Stimulated activated CD4-positive, alpha-beta T cell treated with anti-CD3 and anti-CD28 coated beads, Interleukin-4, amount 100 ng/mL, for 24 hours (primary cell): ENCODE measurements at places on chromosomes 2 and 18.

DNA sequence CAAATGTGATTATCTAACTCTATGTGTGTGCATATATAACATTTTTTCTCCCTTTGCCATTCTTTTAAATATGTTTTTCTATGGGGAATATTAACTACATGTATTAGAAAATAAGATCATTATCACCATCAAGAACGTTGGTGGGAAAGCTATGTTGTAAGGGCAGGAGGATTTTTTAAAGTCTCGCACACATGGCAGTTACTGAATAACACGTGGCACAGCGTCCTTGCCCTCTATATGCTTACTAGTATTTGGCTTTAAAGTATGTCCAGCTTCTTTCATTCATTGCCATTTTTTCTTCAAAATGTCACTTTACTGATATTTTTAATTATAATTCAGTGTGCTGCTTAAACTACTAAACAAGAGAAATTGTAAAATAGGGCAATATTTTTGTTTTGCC lies 944.3 kb downstream of the SOCS6 start:
- DNase-seq, result no peak

DNA sequence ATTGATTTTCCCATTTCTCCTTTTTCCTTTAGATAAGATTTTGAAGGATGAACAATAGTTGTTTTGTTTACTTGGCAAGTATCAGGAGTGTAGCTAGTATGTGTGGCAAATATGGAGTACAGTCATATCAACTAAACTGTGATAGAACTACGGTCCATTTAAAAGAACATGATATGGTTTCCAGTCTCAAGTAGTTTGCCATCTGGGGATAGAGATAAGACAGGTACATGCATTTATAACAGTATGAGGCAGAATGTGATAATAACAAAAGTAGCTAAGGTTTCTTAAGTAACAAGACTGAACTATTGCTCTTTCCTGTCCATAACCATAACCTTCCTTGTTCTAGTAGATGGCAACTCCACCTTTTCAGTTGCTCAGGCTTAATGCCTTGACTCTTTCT lies 75.6 kb upstream of the TACR1 start:
- DNase-seq, result no peak

DNA sequence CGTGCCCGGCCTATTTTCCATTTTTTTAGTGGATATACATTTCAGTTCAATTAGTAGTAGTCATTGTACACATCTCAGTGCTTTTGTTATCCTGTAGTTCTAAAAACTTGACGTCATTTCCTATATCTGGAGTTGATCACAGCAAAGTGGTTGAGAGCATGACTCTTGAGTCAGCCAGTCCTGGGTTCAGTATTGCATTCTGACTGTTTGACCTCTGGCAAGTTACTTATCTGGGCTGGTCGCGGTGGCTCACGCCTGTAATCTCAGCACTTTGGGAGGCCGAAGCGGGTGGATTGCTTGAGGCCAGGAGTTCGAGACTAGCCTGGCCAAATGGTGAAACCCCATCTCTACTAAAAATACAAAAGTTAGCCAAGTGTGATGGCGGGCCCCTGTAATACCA lies 50.4 kb upstream of the PPM1B start:
- peak; percentile 7 for DNase-seq

- no peak for DNase-seq
Measured at GRCh38 chr18:10431680-10432079, 22.8 kb upstream of the APCDD1 start.

GRCh38 chr2:168552450-168552856 lies 96.4 kb downstream of the CERS6 start:
- no peak for DNase-seq

- DNase-seq, result no peak
Measured at GRCh38 chr2:62845256-62845655, 139.7 kb downstream of the EHBP1 start.
